ENCODE measurements at places on chromosomes 4 and X.

DNA sequence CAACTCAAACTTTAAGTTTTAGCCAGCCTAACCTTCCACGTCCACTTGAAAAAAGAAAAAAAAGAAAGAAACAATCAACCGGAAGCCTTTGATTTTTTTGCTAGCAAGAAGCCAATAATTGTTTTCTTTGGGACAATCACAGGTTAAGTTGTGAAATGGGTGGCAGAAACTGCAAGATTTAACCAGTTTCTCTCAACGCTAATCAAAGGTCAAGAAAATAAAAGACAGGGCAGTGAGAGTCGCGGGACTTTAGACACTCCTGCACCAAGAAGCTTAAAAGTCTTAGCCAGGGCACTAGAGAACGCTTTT, 1.0 kb downstream of the ACSL1 start:
- H3K27ac ChIP-seq, result peak overlapping the region; percentile 99
- H3K4me3 ChIP-seq, result peak overlapping the region; percentile 88
- no peaks in the 10 kb centered on the region for H3K27me3 ChIP-seq
- no peak for DNase-seq
- peaks cover 36% of the 10 kb centered on the region for H3K4me1 ChIP-seq
- H3K36me3 ChIP-seq, result peaks cover 17% of the 10 kb centered on the region

GRCh38 chrX:65920620-65921019, 119.3 kb downstream of the VSIG4 start:
- no peak overlapping the region for H3K27ac ChIP-seq
- peaks cover 8% of the 10 kb centered on the region for H3K36me3 ChIP-seq
- H3K4me3 ChIP-seq, result no peak overlapping the region
- peaks cover 43% of the 10 kb centered on the region for H3K4me1 ChIP-seq

GRCh38 chr4:143773998-143774895, 73.8 kb upstream of the FREM3 start:
- no peak overlapping the region for H3K4me3 ChIP-seq
- H3K27ac ChIP-seq, result no peak overlapping the region
- no peaks in the 10 kb centered on the region for H3K36me3 ChIP-seq
- H3K27me3 ChIP-seq, result no peaks in the 10 kb centered on the region

- no peak overlapping the region for H3K27ac ChIP-seq
- H3K27me3 ChIP-seq, result no peaks in the 10 kb centered on the region
- no peaks in the 10 kb centered on the region for H3K4me1 ChIP-seq
- no peak for DNase-seq
- H3K4me3 ChIP-seq, result no peak overlapping the region
Observed at GRCh38 chr4:160880180-160880579, 1283.6 kb downstream of the FSTL5 start.

- peaks cover 35% of the 10 kb centered on the region for H3K27me3 ChIP-seq
- H3K4me3 ChIP-seq, result no peak overlapping the region
- no peaks in the 10 kb centered on the region for H3K4me1 ChIP-seq
Observed at GRCh38 chrX:39721566-39722279, 376.0 kb downstream of the BCOR start.
